H1 (cell line): ENCODE measurements at places on chromosomes 6 and 20.

GRCh38 chr6:71289039-71289801 lies 609 bp downstream of the OGFRL1 start:
- H3K4me1 ChIP-seq, result peaks cover 2% of the 10 kb centered on the region; the same call in 1 of the 2 replicates
- no peak overlapping the region for H3K27ac ChIP-seq
- peaks cover 3% of the 10 kb centered on the region for H3K36me3 ChIP-seq
- peak; percentile 70 for DNase-seq
- no peaks in the 10 kb centered on the region for H3K27me3 ChIP-seq

GRCh38 chr20:46408281-46408731 lies 1.9 kb upstream of the ELMO2 start:
- H3K27me3 ChIP-seq, result no peaks in the 10 kb centered on the region
- H3K4me1 ChIP-seq, result 0 out of 2 replicates have a peak, but pooled peaks cover 2% of the 10 kb centered on the region
- DNase-seq, result no peak
- H3K4me3 ChIP-seq, result no peak overlapping the region

DNA sequence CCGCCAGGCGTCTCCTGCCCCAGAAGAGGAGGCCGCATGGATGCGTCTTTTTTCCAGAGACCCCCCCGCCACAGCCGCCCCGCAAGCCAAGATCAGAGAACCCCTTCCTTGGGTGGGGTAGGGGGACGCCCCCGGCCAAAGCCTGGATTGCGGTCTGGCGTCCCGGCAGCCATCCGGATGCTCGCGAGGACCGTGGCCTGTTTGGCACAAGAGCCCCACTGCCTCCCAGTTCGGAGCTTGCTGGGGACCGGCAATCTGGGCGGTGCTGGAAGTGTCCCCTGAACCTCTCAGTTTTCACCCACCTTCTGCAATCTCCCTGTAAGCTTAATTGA lies 924 bp downstream of the FAM162B start:
- H3K4me3 ChIP-seq, result peak overlapping the region; percentile 33
- no peak overlapping the region for H3K27ac ChIP-seq
- H3K4me1 ChIP-seq, result no peaks in the 10 kb centered on the region; the same call in 1 of the 2 replicates
- DNase-seq, result no peak
- no peaks in the 10 kb centered on the region for H3K36me3 ChIP-seq

GRCh38 chr6:8535519-8535918 lies 100.2 kb upstream of the SLC35B3 start:
- no peak overlapping the region for H3K27ac ChIP-seq
- H3K27me3 ChIP-seq, result no peaks in the 10 kb centered on the region
- H3K4me3 ChIP-seq, result no peak overlapping the region
- no peaks in the 10 kb centered on the region for H3K4me1 ChIP-seq
- no peak for DNase-seq

- H3K27me3 ChIP-seq, result no peaks in the 10 kb centered on the region
- H3K4me3 ChIP-seq, result no peak overlapping the region
- no peaks in the 10 kb centered on the region for H3K4me1 ChIP-seq
These were observed 91.9 kb upstream of the CLVS2 start for GRCh38 chr6:122904166-122904565.

DNA sequence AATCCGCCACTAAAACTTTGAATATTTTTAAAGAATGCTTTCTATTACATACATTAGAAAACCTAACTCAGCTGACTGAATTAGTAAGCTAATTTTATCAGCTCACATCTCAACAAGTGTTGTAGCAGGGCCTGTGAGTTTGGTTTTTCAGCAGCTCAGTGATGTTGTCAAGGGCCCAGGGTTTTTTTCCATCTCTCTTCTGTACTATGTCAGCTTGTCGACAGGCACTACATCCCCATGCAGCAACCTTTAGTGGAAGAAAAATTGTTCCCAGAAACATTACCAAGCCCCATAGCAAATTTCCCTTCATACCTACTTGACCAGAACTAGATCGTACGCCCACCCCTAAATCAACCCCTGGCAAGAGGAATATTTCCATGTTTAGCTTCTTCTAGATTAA lies 170.3 kb upstream of the TNFAIP3 start:
- H3K4me1 ChIP-seq, result no peaks in the 10 kb centered on the region
- H3K27ac ChIP-seq, result no peak overlapping the region
- DNase-seq, result no peak
- H3K4me3 ChIP-seq, result no peak overlapping the region

- H3K36me3 ChIP-seq, result no peaks in the 10 kb centered on the region
- H3K4me3 ChIP-seq, result no peak overlapping the region
- no peaks in the 10 kb centered on the region for H3K4me1 ChIP-seq
These were observed 22.2 kb upstream of the POU3F2 start for GRCh38 chr6:98812220-98812619.

- no peak for DNase-seq
- H3K4me1 ChIP-seq, result no peaks in the 10 kb centered on the region
- H3K27me3 ChIP-seq, result no peaks in the 10 kb centered on the region
- H3K4me3 ChIP-seq, result no peak overlapping the region
- H3K36me3 ChIP-seq, result no peaks in the 10 kb centered on the region
- no peak overlapping the region for H3K27ac ChIP-seq
These were observed 123.4 kb upstream of the RAB32 start for GRCh38 chr6:146420255-146420654.

DNA sequence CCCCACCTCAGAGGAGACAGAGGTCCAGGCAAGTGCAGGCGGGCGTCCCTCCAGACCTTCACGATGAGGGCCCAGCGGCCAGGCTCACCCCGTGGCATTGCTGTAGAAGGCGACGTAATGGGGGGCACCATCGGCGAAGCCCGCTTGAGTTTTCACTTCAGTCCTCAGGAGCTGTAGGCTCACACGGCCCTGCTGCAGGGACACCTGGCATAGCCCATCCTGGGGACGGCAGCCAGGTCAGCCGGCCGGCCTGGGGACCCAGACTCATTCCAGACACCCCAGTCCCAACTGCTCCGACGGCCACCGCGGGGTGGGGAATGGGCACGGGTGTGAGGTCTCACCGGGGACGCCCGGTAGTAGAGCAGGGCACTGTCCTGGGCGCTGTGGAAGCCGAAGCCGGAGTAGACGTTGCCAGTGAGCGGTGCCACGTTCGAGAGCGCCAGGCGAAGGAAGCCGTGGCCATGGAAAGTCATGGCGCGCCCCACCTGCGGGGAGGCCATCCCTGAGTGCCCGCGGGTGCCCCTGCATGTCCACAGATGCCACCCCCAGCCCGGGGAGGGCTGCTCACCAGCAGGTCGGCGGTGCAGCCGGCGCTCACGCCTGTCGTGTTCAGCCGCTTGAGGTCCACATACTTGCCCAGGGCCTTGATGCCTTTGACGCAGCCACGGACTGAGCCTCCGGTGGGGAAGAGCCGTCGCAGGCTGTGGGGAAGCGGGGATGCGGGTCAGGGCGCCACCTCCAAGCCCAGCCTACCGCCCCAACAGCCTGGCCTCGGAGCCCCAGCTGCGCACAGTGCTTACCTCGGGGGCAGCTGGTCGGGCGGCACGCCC lies 9.2 kb downstream of the ADRM1 start:
- no peaks in the 10 kb centered on the region for H3K27me3 ChIP-seq
- peaks cover 89% of the 10 kb centered on the region for H3K36me3 ChIP-seq
- H3K27ac ChIP-seq, result no peak overlapping the region
- no peak for DNase-seq
